ENCODE measurements at places on chromosomes 1 and 21.

- no peak for DNase-seq
Measured at GRCh38 chr1:166852918-166853317, 13.6 kb downstream of the POGK start.

DNA sequence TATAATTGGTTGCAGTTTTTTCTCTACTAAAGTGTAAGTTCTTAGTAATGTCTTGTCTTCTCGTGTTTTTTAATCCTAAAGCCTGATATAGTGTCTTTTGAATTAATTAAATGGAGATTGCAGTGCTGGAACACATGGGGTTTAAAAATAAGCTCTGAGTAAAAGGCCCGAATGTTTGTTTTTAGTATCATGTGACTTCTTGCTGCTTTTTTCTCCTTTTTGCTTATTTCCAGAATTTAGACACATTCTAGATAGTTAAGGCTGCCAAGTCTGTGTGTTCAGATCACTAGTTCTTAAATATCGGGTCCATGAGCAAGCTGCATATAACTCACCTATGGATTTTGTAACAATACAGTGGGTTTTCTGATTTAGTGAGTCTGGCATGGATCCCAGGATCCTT lies 27.5 kb downstream of the KCTD3 start:
- DNase-seq = no peak

DNA sequence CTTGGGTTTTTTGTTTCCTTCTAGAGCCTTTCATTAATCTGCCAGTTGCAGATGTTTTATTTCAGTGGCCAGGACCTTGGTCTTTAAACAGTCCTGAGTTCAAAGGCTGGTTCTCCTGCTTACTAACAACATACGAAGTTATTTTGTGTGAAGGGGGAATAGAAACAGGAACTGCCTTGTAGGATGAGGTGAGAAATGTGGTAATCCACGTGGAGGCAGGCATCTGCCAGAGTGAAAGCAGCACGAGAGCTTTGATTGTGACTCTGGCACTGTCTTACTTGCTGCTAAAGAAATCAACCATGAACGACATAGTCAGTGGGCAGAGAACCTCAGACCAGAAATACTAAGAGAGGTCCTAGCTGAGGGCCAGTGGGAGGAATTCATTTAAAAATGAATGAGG lies 30.4 kb downstream of the TMEM63A start:
- no peak for DNase-seq

GRCh38 chr21:14620152-14620551 lies 74.0 kb upstream of the SAMSN1 start:
- DNase-seq = no peak

DNA sequence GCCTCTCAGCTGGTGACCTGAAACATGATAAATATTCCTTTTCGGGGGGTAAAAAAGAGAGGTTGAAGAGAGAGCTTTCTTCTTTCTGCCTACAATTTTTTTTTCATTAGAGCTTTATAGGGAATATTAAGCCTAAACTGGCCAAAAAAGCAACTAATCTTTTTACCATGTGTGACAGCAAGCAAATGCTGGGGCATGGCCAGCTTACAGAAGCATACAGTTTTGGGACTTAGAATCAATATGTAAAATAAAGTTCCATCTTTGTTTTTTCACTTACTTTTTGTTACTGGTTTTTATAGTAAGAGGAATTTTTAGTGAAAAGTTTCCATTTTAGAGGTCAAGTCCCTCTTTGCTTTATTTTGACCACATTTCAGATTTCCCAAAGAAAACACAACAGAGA lies 301.2 kb upstream of the DEPDC1 start:
- no peak for DNase-seq

GRCh38 chr1:25657121-25657882 lies 40.7 kb downstream of the MAN1C1 start:
- DNase-seq = no peak

- DNase-seq = no peak
Measured at GRCh38 chr1:5639106-5639722, 353.0 kb downstream of the NPHP4 start.

DNA sequence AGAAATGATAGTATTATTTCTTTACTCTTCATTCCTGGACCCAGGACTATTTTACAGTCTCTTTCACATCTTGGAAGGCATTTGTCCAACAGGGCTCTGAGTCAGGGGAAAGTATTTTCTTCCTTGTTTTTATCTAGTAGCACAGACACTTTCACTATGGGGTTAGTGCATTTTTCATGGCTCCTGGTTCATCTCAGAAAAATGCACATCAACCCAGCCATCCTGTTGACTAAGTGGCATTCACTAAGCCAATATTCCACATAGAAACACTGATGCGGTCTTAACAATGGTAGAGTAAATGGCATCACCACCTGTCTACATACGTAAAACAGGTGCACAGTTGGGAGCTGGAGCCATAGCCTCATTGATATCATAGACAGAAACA lies 87.4 kb upstream of the C1orf21 start:
- DNase-seq = no peak

- DNase-seq = no peak
Measured at GRCh38 chr1:7652061-7652460, 119.0 kb upstream of the VAMP3 start.

DNA sequence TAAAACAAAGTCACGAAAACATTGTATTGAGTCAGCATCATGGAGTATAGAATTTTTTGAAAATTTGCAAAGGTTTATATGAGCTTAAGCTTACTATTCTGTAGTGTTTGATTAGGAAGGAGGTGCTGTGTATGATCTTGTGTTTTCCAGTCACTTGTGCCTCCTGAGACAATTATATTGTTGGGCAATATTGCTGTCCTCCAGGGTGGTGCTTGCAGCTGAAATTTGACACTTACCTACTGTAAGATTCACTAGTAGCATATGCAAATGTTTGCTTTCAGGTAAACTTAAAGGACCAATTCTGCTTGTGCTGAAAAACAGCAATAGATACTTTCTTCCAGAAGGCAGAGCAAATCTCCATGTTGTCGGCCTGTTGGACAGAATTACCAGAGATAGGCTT lies 268.0 kb downstream of the TGFB2 start:
- no peak for DNase-seq

DNA sequence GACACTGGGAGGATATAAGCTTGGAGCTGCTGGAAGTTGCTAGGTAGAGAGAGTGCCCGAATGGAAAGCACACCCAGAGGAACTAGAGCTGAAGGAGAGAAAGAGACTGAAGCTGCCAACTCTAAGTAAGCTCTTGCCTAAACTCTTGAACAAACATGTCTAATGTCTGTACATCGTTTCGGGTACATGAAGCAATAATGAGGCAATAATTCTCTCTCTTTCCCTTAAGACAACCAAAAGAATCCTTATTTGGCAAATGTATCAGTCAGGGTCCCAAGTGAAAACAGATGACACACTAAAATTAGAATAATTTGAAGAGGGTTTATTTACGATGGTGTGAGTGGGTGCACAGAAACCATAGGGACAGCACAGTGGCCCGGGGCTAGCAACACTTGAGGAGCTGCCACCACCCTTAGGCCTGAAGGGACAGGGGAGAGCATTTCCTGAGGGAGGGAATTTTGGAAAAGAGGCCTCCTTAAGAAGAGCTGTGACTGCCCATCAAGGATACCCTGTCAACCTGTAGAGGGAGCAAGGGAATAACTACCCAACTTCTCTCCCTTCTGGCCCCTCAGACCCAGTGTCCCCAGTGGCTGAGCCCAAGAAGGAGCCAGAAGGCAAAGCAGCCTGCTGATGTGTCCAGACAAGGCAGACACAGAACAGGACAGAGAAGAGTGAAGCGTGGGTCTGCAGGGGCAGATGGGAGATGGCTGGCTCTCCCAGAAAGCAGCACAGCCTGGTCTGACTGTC lies 36.1 kb upstream of the KHDRBS1 start:
- no peak for DNase-seq

- DNase-seq = no peak
Measured at GRCh38 chr1:93598861-93599439, 82.7 kb downstream of the BCAR3 start.

DNA sequence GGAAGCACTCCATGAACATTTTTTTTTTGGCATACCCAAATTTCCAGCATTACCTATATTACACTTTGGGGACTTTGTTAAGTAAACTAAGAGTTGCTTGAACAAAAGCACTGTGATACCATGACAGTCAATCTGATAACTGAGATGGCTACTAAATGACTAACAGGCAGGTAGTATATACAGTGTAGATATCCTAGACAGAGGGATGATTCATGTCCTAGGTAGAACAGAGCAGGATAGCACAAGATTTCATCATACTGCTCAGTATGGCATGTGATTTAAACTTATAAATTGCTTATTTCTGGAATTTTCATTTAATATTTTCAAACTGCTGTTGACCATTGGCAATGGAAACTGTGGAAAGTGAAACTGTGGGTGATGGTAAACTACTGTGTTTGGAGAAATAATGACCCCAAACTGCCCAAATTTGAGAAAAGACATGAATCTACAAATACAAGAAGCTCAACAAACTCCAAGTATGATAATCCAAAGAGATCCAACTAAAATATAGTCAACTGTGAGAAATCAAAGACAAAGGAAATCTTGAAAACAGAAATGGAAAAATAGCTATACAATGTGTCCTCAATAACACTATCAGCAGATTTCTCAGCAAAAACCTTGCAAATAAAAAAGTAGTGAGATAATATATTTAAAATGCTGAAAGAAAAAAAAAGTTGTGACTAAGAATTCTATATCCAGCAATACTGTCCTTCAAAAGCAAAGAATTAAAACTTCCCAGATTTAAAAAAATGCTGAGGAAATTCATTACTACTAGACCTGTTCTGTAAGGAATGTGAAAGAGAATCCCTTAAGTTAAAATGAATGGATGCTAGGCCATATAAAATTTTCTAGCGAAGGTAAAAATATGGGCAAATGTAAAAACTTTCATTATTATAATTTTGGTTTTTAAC lies 410.4 kb downstream of the DUSP10 start:
- DNase-seq = no peak

Data from stimulated activated CD4-positive, alpha-beta T cell treated with anti-CD3 and anti-CD28 coated beads, Interleukin-2, amount 100 ng/mL, for 24 hours (primary cell).